ENCODE measurements at places on chromosomes 1 and 21.

GRCh38 chr1:3771108-3772026 is 1.2 kb upstream of the SMIM1 start:
- DNase-seq, result no peak

DNA sequence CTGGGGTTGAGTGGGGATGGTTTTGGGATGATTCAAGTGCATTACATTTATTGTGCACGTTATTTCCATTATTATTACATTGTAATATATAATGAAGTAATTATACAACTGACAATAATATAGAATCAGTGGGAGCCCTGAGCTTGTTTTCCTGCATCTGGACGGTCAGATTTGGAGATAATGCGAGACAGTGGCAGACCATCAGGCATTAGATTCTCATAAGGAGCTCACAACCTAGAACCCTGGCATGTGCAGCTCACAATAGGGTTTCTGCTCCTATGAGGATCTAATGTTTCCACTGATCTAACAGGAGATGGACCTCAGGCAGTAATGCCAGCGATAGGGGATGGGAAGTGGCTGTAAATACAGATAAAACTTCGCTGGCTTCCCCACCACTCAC is 77.9 kb upstream of the LRRC53 start:
- DNase-seq, result no peak

DNA sequence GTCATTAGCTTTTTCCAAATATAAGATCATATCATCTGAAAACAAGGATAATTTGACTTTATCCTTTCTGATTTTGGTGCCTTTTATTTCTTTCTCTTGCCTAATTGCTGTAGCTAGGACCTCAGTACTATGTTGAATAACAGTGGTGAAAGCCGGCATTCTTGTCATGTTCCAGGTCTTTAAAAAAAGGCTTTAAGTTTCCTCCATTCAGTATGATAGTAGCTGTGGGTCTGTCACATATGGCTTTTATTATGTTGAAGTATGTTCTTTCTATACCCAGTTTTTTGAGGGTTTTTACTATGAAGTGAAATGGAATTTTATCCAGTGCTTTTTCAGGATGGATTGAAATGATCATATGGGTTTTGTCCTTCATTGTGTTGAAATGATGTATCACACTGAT is 115.8 kb downstream of the DUSP10 start:
- no peak for DNase-seq

DNA sequence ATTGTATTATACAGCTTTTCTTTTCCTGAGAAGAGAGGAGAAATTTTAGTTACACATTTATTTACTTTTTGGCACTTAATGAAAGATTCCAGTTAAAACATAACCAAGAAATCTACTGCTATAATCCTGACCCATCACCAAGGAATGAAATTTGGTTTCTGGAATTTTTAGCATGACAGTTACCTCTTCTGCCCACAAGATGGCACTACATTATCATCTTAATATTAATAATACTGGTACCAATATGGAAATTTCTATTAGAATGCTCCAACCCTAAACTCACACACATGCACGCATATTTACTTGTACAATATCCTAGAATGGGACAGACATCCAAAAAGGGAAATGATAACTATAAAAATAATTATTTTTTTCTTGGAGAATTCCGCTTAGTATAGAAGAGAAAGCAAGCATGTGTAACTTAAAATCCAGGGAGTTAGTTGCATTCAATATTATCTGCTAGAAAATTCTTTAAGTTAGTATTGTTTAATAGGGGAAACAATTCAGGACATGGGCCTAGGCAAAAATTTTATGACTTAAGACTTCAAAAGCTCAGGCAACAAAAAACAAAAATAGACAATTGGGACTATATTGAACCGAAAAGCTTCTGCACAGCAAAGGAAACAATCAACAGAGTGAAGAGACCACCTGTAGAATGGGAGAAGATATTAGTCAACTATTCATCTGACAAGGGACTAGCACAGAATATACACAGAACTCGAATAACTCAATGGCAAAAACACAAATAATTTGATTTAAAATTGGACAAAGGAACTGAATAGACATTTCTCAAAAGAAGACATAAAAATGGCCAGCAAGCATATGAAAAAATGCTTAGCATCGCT is 37.4 kb downstream of the MAP3K21 start:
- peak; percentile 23 for DNase-seq

DNA sequence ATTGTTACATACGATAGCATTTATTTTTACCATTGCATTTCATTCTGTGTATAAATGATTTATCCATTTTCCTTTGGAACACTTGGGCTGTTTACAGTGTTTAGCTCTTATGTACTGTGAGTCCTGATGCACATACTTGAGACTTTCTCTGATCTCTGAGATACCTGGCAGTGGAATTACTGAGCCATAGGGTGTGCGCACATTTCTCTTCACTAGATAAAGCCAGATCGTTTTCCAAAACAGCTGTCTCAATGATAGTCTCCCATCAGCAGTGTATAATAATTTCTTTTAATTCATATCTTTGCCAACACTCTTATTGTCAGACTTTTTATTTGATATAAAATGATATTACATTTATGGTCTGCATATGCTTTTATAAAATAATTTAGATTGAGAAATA is 66.2 kb downstream of the VPS13D start:
- no peak for DNase-seq

DNA sequence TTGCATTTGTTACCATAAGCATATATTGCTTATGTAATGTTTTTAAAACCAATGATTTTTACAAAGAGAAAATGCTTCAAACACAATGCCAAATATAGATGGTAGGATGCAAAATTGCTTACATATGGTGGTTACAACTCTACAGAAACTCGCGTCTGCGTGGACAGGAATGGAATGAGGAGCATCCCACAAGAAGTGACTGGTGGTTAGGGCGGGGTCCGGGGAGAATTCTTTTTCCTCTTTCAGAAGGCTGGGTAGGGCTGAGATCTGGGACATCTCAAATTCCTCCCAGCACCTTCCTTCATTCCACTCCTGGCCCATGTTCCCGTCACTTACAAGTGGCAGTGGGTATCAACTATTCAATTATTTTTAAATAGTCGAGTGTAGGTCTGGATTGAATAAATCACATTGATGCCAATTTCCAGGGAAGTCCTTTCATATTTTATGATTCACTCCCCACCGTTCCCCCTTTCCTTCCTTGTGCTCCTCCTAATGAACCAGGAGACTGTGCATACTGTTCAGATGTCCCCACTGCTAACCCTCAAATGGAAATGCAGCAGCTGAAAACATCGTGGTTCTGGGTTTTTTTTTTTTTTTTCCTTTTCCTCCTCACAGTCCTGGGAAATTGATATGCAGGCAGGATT is 174.5 kb upstream of the POU3F1 start:
- DNase-seq, result peak; percentile 29

DNA sequence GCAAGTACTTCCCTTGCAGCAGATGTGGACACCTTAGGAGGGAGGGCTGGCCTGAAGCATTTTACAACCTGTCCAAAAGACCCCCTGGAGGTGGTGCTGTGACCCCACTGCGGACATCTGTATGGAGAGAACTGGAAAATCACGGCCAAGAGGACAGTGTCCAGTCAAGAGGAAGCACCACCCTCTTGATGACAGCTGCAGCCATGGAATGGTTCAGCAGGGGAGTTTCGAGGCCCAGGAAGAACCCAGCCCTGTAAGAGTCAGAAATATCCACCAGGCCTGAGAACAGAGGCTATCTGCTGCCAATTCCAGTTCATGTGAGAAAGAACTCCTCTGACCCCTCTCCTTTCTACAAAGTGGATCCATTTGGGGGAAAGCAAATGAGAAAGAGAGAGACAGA is 126.8 kb downstream of the PLXNA2 start:
- DNase-seq, result no peak

- no peak for DNase-seq
These were observed 60.3 kb downstream of the FAAP20 start for GRCh38 chr1:2134266-2134620.

DNA sequence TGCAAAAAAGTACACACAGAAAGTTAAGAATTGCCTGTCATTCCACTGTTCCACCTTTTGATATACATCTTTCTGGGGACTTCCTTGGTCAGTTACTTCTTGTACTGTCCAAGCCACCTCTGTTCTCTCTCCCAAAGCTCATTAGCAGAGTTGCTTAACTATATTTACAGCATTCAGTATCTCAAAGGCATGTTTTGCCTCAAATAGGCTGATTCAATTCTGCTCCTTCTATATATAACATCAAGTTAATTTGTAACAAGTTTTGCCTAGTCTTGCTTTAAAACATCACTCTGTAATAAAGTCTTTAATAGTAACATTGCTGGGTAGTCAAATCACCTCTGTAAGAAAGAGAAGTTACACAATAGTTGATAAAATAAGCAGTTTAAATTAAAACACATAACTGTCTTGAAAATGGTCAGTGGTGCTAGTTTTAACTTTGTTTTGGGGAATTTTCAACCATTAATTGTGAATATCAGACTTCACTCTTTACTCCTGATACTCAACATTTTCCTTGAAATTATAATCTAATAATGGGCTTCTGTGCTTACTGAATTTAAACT is 35.7 kb downstream of the EDARADD start:
- no peak for DNase-seq

DNA sequence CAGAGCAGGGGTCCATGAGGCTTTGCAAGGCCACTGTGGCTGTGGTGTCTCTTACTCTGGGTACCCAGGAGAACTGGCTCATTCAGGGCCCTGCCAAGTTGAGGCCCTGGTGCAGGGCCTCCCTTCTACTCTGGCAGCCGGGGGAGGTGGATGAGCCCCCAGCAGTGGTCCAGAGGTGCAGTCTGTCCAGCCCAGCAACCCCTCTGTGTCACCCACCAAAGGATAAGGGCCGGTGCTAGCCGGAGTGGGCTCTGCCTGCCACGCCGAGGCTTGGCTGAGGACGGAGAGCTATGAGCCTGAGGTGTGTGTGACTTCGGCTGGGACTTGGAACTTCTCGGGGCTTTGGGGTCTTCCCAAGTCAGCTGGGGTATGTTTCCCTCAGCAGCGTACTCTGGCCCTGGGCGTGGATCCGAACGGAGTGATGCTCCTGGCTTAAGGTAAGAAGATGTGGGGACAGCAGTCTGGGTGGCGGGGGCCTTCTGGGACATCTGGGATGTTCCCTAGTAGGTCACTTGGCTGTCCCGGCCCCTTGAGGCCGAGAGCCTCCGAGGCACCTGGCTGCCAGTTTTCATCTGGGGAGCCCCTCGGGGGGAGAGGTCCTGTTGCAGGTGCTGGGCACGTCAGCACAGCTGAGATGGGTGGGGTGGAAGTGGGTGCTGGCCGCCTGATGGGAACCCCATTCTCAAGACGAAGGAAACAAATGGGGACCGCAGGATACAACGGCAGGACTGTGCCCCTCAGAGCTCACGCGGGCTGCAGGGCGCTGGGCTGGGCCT is 25.9 kb downstream of the RUNX3 start:
- DNase-seq, result no peak

DNA sequence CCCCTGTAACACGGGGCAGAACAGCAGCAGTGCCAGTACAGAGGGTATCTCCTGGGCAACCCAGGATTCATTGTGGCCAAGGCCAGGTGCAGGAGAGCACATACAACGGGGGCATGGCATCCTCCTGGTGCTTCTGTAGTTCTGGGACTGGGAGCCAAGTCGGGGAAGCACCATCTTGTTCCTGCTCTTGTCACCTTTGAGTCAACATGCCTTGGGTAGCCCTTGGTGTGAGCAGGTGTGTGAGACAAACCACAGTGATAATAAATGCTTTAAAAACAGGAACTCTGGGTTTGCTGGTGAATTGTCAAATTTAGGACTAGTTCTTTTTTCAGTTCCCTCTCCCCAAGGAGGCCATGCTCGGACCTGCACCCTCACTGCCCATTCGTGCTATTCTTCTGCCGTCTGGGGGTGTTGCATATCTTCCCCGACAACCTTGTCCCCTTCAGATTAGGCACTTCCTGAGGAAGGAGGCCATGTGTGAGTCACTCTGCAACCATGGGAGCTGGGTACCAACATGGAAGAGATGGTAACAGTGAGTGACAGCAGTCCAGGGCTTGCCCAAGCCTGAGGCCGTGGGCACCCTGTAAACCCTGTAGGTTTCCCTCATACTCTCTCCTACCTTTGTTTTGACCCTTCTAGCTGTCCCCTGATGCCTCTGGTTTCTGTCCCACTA is 150.2 kb downstream of the GRIK3 start:
- DNase-seq, result no peak

- DNase-seq, result no peak
These were observed 107.0 kb upstream of the IRF2BP2 start for GRCh38 chr1:234716908-234717375.

- no peak for DNase-seq
These were observed 6.7 kb downstream of the NCMAP start for GRCh38 chr1:24562625-24563024.

DNA sequence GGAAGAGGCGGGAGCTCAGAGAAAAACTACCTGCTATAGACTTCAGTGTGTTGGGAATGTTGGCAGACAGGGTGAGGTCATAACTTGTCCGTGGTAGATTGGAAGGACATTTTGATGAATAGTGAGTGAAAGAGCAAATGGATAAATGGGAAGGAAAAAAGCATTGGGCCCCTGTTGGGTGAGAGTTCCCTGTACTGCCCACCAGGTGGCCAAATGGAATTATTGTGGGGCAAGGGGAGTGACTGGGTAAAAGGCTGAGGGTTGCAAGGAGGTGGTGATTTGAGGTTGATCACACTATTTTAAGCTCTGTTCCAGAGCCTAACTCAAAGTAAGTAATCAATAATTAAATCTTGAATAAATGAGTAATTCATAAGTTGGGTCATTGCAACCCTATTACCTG is 60.4 kb downstream of the MRPS6 start:
- no peak for DNase-seq

- peak; percentile 7 for DNase-seq
These were observed 57.7 kb upstream of the PDE4B start for GRCh38 chr1:65734979-65735378.

GRCh38 chr1:31749785-31750735 is 14.1 kb downstream of the ADGRB2 start:
- no peak for DNase-seq

GRCh38 chr1:53317646-53318539 is 10.0 kb downstream of the LRP8 start:
- no peak for DNase-seq

DNA sequence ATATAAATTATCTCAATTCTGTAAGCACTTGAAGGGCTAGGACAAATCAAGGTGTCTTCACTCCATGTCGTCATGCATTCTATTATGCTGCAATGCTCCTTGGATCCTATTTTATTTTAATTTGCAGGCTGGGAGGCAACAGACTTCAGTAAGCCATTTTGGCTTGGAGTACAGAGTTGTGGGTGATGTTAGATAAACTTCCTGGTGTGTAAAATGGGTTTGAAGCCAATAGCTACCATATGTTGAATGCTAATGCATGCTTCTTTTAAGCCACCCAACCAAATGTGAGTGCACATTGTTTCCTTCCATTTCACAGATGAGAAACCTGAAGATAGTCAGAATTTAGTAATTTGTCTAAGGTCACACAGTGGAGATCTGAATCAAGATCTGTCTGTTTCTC is 482.8 kb downstream of the DISC1 start:
- no peak for DNase-seq

DNA sequence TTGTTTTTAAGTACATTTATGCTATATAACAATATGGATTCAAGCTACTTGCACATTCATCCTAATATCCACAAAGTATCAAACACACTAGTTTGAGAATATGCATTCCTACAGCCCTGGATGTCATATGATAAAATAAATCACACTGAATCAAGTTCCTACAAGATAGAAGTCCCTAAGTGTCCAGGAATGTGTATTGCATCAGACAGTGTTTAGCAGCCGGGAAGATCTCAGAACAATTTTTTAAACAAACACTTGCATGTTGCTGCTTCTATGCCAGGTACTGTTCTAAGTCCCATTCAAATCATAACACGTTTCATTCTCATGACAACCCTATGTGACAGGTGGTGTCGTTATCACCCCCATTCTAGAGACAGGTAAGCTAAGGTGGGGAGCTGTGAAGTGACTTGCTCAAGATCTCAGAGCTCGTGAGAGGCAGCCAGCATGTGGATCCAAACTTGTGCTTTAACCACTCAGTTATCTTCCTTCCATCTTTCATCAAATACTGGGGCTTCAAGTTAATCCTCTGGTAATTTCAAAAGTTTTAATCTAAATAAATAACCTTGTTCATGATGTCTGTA is 68.3 kb upstream of the KIF26B start:
- peak; percentile 80 for DNase-seq
